ENCODE measurements at places on chromosomes 5 and 9. TPM values are rescaled to one million over a fixed set of nuclear protein-coding genes. Genes with fewer than 3 reads are reported as not detected.

GRCh38 chr5:174734571-174735497, 10.5 kb downstream of the MSX2 start:
- DNase-seq: no peak

GRCh38 chr9:30065888-30066287, 2318.6 kb upstream of the ACO1 start:
- DNase-seq: no peak

GRCh38 chr5:110159202-110159601, 469.5 kb downstream of the MAN2A1 start:
- no peak for DNase-seq

The FBP2 gene
- not detected for total RNA-seq

The PCDHB11 gene
- not detected for total RNA-seq

The PARP8 gene
- total RNA-seq: 136 TPM

The ARL14EPL gene
- not detected for total RNA-seq

GRCh38 chr9:114271556-114272510, 51.1 kb upstream of the ORM1 start:
- no peak for DNase-seq

- no peak for DNase-seq
Observed at GRCh38 chr9:129405089-129405826, 215.6 kb downstream of the C9orf50 start.

DNA sequence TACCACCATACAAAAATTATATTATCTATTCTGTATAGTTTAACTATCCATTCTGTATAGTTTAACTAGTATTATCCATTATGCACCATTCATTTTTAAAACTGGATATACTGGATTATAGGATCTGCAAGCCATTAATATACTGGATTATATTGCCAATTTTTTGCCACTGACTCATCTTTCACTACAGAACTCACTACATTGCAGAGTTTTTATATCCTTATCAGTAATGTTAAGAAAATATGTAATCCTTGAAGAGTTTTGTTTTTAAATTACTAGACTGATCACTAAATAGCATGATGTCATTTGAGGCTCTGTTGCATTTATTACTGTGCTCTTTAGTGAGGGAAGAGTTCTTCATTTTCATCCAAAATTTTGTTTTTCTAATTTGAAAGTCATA, 109.8 kb upstream of the SNX2 start:
- no peak for DNase-seq

DNA sequence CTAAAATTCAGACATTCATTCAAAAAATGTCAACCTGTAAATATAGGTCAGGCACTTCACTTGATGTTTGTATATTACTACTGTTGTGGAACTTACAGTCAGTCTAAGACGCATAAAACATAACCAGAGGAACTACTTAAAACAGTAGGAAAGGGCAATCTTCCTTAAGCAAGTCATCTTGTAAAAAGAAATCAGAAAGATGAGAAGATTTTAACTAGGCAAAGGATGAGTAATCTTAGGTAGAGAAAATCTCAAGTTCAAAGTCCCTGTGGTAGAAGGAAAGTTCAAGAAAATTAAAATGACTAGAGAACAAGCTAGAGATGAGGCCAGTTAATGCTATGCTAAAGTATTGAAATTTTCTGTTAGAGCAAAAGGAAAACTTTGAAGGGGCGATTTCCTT, 152.4 kb downstream of the RAPGEF6 start:
- DNase-seq: no peak

The LCN6 gene
- not detected for total RNA-seq

- no peak for DNase-seq
Observed at GRCh38 chr5:34715711-34716110, 59.6 kb downstream of the RAI14 start.

The RNF180 gene
- not detected for total RNA-seq

GRCh38 chr5:2188661-2189060, 305.9 kb upstream of the IRX4 start:
- DNase-seq: no peak

Data from T-cell (primary cell).